ENCODE measurements at places on chromosomes 5 and 9.
A peak's percentile ranks its signal among the peaks of the same experiment; 100 is the strongest.

DNA sequence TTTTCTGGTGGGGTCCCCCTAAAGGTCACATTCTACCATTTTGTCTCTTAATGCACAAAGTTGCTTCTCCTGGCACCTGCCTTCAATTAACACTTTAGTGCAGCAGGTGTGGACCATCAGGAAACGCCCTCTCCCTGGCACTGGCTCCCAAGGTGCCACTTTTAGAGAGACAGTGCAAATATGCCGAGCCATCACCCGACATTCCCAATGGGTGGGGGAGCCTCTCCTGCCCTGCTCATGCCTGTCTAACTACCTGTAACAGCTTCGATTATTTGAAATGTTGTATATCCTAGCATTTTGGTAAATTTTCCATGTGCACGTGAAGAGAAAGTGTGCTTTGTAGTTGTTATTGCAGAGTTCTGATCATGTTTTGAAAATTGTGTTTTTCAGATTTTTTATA lies 13.2 kb upstream of the LRRC14B start:
- DNase-seq = no peak

GRCh38 chr9:20117482-20117881 lies 328.6 kb upstream of the SLC24A2 start:
- no peak for DNase-seq

DNA sequence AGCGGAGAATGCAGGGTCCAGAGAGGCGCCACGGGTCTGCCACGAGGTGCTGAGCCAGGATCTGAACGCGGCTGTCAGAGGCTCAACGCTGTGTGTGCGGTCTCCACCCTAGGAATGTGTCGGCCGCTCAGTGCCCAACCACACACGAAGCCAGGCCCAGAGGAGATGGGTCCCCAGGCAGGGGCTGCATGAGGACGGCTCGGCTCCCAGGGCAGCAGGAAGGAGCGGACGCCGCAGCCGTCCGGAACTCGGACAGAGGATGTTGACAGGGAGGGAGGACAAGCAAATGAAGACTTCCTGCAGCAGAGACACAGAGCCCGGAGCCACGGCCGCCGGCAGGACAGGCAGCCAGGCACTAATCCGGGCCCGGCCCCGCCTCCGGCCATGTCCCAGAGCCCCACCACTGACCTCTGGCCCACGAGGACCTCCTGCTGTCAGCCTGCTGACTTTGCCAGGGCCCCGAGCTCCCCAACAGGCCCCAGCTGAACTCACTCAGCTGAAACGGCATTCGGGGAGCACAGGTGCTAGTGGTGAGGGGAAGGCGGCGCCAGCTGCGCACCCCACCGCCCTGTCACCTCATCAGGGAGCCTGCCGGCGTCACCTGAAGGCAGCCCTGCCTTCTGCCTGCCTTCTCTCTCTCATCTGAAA lies 12.7 kb downstream of the VAV2 start:
- peak; percentile 68 for DNase-seq

- no peak for DNase-seq
Observed at GRCh38 chr5:606061-606460, 6.1 kb upstream of the CEP72 start.

DNA sequence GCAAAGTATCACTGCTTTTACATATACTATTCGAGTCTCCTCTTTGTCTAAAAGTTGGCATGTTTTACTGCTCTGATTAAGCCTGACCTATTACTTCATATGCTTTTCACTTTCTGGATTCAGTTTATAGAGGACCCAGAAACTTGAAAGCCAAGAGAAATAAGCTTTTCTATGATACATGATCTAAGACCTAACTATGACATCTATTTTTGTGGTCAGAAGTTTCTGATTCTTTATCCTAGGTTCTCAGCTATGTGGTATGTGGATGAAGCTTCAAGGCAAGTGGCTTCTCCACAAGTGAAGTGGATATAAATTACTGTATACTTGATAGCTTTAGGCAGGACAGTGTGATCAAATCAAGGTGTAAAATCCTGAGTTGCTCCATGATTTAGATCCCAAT lies 6.3 kb downstream of the EDIL3 start:
- DNase-seq = peak; percentile 27

DNA sequence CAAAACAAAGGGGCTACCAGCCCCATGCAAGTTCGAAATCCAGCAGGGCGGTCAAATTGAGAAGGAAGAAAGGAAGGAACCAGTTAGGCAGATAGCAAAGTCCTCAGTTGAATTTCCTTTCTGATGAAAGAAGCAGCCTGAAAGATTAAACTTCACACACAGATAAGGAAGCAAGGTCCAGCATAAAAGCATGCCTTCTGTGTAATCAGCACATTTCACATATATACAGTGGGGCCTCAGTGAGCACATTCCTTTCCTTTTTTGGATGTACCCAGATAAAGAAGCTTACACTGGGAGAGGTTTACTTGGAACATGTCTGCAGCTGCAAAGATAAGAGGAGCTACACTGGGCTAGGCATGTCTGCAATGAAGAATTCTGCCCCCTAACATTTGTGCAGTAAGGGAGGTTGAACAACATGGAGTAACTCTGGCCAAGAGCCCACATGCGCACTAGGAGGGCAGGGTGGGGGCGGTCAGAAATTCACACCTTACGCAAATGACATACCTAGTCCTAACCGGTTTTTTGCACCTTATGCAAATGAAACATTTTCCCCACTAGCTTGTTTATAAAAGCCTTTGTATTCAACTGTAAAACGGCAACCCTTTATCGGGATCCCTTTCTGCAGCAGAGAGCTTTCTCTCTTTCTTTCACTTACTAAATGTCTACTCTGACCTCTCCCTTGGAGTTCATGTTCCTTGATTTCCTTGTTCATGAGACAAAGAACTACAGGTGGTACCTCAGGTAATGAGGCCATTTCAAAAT lies 149.7 kb upstream of the FBXL17 start:
- peak; percentile 7 for DNase-seq

- no peak for DNase-seq
Observed at GRCh38 chr5:50947906-50948683, 281.7 kb downstream of the PARP8 start.

DNA sequence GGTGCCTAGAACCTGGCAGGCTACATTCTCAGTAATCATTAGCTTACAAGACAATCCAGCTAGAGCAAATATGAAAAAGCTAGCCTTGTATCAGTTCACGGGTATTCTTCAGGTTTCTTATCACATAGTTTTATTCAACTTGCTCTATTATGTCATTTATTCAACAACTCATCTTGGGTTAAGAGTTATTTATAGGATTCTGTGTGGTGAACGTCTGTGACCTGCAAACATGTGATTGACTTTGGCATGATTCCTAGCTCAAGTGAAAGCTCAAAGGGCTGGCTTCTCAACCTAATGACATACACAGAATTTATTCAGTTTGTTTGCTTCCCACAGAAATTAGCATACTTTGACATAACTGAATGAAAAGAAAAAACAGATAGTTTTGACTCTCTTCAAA lies 173.1 kb downstream of the PLPPR1 start:
- DNase-seq = no peak

DNA sequence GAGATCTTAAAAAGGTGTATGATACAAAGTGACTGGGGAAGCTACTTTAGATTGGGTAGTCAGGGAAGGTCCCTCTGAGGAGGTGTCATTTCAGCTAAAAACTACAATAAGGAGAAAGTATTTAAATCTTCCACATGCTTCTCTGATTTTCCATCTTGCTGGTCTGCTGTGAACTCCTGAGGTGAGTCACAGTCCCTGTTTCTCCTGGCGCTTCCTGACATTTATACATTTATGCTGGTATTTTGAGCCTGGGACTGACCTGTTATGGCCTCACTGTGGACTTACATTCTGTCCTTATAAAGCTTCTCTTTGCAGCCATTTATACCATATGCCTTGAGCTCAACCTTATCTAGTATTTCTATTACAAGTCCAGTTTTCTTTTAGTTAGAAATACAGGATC lies 95.1 kb downstream of the MED27 start:
- DNase-seq = no peak

GRCh38 chr5:88956416-88956815 lies 73.4 kb upstream of the MEF2C start:
- no peak for DNase-seq

DNA sequence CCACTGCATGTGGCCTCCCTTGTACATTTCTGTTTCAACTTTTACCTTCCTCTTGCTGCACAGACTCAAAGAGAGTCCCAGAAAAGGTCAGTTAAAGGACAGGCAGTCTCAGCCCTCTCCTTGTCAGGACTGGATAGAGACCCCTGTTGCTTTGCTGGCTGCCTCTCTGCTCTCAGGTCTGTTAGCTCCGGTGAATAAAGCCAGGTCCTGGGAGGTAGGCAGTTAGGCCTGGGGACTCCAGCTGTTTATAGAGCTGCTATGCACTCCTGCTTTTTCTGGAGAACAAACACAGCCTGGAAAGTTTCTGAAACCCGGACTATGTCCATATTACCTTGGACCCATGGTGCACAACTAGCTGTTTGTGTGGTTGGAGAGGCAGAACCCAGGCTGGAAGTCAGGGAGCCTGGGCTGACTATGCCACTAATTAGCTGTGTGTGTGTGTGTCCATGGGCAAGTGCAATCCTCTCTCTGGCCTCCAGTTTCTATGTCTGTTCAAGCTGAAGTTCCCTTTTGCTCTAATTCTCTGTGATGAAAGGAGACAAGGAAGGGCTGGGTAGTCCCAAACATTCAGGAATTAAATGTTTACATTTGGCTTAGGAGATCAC lies 42.9 kb downstream of the GLRA1 start:
- no peak for DNase-seq

DNA sequence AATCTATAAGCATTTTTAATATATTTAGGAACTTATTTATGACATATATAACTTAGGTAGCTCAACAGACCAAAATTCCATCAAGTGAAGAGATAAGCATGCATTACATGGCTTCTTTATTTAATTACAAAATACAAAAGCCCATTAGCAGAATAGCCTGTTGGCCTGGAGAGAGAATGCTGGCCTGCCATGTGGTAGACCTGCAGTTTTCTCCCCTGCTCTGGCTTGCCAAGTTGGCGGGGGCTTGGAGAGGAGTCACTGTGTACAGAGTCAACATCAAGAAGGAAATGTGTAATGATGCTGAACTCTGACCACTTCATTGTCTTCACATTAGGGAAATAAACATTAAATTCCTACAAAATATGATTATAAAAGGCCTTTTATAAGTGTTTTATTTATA lies 69.8 kb upstream of the CNTLN start:
- DNase-seq = no peak

GRCh38 chr9:133003671-133004090 lies 25.2 kb downstream of the GFI1B start:
- no peak for DNase-seq

GRCh38 chr9:34876096-34876495 lies 82.0 kb upstream of the PHF24 start:
- no peak for DNase-seq

GRCh38 chr5:173829826-173830225 lies 58.3 kb upstream of the CPEB4 start:
- peak; percentile 25 for DNase-seq

- no peak for DNase-seq
Observed at GRCh38 chr9:127341152-127341551, 55.8 kb upstream of the SLC2A8 start.

DNA sequence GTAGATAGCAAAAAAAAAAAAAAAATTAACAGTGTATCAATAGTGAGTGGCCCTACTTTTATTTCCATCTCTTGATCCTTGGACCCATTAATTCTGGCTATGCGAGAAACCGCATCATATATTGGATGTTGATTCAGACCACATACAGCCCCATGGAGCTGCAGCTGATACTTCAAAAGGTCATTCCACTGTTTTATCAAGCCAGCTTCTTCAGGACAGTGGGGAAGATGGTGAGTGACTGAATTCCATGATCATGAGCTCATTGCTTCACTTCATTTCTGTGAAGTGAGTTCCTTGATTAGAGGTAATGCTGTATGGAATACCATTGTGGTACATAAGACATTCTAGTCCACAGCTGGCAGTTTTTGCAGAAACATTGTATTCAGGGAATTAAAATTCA lies 222.9 kb upstream of the MEF2C start:
- DNase-seq = no peak

DNA sequence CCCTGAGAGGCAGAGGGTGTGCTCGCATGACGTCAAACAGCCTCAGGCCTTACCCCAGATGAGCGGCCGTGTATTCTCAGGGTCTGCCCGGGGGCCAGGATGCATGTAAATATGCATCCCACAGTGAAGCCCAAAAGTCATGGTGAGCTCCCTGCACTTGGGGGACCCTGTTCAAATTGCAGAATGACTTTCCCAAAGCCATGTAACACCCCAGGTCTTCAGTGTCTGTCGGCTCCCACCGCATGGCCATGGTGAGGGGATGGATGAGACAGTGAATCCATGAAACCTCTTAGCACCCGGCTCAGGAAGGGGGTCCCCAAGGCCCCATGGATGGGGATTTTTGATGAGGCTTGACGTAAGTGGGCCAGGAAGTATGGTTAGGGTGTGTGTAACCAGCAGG lies 9.3 kb upstream of the COL5A1 start:
- no peak for DNase-seq

- DNase-seq = no peak
Observed at GRCh38 chr5:142669477-142669876, 16.4 kb downstream of the FGF1 start.

- peak; percentile 24 for DNase-seq
Observed at GRCh38 chr5:81638471-81638870, 112.4 kb downstream of the SSBP2 start.

- no peak for DNase-seq
Observed at GRCh38 chr9:120741191-120741590, 26.9 kb upstream of the MEGF9 start.

DNA sequence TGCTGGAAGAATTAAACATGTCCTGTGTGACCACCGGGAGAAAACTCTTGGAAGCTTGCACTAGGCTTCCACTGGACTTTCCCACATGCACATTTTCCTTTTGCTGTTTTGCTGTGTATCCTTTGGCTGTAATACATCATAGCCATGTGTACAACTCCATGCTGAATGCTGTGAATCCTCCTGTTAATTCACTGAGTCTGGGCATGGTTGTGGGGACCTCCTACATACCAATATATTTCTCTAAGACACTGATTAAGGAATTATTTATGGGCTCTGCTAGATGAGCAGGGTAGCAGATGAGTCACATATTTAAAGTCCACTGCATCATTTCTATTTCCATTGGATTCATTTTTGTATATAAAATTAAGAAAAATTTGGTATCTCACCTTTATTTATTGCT lies 220.1 kb downstream of the CYLC2 start:
- no peak for DNase-seq

GRCh38 chr5:177189416-177189815 lies 55.8 kb downstream of the NSD1 start:
- DNase-seq = peak; percentile 11

GRCh38 chr5:98909363-98909762 lies 19.4 kb downstream of the CHD1 start:
- peak; percentile 3 for DNase-seq

- no peak for DNase-seq
Observed at GRCh38 chr9:77708064-77708815, 60.1 kb upstream of the GNA14 start.

Data from GM03348 (cell line).